ENCODE measurements at places on chromosomes 16 and 17.
A peak's percentile ranks its signal among the peaks of the same experiment; 100 is the strongest.

DNA sequence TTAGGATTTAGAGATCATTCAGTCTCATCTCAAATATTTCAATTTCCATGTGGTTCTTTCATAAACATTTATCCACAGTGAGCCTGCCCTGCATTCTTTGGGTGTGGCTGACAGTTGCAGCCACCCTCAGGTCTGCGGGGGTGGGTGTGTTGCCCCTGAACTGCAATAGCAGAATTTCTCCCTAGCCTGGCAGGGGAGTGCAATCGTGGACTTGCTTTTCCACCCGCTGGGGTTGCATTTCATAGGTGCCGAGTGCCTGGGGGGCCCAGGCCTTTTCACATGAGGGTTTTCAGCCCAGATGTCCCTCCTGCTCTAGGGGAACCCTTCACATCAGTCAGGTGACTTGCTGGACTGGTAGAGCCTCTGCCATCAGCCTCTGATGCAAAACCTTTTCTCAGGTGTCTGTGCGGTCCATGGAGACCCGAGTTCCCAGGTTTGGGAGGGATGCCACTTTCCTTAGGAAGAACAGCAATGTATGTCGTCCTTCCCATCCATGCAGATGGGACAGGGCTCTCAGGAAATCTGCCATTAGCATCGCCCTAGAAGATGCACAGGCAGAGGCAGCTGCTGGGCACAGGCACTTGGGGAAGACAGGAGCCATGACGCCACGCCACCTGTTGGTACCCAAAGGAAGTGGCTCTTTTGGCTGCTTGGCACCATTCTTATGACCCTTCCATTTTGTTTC, 2.4 kb upstream of the USP36 start:
- no peak for DNase-seq

GRCh38 chr17:50045154-50045553, 10.8 kb upstream of the ITGA3 start:
- no peak for DNase-seq

DNA sequence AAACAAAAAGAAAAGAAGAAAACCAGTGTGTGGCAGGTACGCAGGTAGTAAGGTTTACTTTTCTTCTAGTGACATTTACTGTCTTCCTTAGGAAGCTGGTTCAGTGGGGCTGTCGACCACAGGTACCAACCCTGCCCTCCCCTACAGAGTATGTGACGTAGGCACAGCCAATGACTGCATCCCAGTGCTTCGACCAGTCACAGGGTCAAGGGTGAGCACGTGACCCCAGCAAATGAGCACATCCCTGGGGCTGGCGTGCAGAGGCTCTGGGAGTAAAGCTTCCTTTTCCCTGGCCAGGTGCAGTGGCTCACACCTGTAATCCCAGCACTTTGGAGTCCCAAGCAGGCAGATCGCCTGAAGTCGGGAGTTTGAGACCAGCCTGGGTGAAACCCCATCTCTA, 38.9 kb upstream of the PLCG2 start:
- no peak for DNase-seq

DNA sequence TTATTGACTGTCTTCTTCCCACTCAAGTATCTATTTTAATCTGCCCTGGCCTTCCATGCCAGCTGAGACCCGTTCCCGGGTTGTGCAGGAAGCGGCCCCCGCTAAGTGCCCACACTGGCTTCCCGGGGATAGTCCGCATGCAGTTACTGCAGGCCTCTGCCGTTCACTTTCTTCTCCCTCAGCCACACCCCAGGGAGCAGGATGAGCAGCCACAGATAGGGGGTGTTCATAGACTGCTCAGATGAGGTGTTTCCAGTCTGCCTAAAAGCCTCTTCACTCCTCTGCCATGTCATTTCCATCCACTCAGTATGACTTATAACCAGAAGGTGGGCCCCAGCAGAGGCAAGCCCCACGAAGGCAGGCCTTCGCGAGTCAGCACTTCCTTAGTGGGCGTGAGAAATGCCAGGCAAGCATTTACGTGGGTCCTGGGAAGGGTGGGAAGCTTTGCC, 7.7 kb downstream of the MED9 start:
- DNase-seq, result no peak

DNA sequence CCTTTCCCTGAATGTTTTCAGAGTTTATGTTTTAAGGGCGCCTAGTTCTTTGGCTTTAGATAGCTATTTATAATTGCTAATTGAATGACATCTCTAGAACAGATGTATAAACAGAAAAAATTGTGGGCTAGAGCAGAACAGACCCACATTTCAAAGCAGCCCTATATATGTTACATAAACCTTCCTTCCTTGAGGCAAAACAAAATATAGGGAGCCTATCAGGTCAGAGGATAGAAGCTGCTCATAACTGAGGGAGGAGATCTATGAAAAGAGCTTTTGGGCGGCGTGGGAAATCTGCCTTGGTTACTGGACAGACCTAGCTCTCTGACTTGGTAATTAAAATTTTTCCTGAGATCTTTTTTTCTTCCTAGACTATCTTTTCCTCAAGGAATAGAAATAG, 68.4 kb downstream of the SPAG9 start:
- no peak for DNase-seq

- DNase-seq, result peak; percentile 72
Measured at GRCh38 chr17:1714427-1714979, 4.3 kb upstream of the TLCD2 start.

- no peak for DNase-seq
Measured at GRCh38 chr17:45265821-45266220, 3.9 kb upstream of the SPATA32 start.

GRCh38 chr16:46568472-46569230, 52.5 kb downstream of the SHCBP1 start:
- DNase-seq, result no peak

DNA sequence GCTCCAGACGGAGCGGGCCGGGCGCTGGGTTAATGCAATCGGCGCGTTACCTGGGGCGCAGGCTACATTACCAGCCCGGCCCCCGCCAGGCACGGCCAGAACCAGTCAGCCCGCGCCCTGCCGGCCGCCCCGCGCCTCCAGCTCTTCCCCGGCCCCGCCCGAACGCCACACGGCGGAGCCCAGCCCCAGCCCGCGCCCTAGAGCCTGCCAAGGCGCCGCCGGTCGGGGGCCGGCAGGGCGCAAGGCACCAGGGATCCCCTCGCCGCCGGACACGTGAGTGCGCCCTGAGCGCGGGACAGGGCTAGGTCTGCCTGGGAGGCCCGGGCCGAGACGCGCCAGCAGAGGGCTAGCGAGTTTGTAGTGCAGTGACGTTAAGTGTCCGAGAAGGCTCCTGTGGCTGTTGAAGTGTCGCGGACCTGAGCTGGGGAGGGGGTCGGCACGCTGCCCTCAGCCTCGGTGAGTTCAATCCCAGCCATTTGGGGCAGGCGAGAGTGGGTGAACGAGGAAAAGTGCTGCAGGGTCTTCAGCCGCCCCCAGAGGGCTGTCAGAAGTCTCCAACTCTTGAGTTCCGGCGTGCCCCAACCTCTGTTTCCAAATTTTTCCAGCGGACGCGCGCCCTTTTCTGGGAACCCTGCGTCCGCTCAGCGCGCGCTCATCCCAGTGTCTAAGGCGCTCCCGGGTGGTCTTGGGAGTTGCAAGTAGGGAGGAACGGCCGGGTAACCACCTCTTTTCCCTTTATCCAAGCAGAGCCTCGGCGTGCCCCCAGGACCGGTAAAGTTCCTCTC, at the start of gene SLC6A2:
TSS of gene SLC6A2 (plus strand) at position 92 of the 785 bp plus-strand sequence. CDS start 707 bp downstream, outside the sequence.
- DNase-seq, result peak; percentile 30

DNA sequence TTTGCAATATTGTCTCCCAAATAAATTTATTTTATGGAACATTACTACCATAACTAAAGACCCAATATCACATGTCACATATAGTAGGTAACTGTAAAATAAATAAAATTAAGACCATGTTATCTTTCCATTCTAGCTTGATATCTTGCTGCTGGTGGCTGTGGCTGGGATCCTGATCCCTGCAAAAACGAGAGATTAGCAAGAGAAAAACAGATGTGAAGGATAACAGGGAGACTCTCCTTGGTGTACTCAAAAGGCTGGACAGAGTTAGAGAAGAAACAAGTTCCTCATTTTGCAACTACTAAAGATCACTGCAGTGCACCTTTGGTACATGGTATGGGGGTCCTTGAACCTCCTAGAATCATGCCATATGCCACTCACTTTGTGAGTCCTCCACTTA, 49.7 kb downstream of the ARHGAP27 start:
- no peak for DNase-seq

GRCh38 chr17:4176808-4177472, 33.9 kb downstream of the CYB5D2 start:
- no peak for DNase-seq

DNA sequence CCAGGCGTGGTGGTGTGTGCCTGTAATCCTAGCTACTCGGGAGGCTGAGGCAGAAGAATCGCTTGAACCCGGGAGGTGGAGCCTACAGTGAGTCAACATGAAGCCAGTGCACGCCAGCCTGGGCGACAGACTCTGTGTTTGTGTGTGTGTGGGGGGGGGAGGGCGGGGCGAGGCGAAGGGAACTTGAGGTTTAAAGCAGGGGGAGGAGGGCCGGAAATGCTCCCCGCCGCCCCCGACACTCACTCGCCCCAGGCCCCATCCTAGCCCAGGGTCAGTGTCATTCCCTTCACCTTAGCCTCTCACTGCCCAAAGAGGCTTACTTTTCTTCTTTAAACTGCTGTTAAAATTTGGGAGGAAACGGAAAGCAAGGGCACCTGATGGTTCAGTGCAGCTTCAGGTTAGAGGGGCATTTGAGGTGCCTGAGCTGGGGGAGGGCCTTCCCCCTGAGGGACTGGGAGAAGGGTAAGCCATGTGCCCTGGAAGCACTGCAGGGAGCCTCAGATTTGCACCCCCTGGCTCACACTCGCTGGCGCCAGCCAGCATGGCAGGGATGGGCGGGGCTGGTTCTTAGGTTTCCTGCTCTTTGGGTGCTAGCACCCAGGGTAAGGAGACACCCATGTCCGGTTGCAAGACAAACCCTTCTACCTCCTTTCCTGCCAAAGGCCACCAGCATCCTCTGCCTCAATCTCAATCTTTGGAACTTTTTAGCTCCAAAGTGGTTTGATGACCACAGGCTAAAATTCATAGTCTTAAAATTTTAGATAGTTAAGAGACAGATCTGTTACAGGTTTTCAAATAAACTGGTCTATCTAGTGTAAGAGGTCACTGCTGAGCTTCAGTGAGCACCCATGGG, 2.2 kb upstream of the LIMD2 start:
- no peak for DNase-seq

GRCh38 chr16:29844575-29845331, 18.3 kb downstream of the CDIPT start:
- DNase-seq, result no peak

- DNase-seq, result no peak
Measured at GRCh38 chr16:26382586-26382985, 684.1 kb upstream of the C16orf82 start.

DNA sequence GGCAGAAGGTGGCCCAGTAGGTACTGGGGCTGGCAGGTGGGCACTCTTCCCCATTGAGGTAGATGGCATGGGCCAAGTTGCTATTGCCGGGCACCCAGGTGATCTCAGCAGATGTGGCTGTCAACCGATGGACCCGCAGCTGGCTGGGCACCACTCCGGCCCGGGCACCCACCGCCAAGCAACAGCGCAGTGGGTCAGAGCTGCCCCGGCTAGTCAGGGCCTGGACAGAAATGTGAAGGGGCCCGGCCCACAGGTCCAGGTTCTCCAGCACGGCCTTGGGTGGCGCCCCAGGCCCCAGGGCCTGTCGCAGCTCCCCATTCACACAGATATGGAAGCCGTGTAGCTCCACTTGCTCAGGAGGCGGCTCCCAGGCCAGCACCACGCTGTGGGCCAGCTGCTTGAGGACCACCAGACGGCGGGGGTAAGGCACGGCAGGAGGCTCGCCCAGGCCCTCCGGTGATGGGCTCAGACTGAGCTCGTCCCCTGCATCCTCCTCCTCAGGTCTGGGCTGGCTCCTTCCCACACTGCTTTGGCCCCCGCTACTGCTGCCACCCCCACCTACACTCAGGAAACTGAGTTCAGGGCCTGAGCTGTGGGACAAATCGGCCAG, 16.5 kb downstream of the TSPOAP1 start:
- DNase-seq, result no peak

DNA sequence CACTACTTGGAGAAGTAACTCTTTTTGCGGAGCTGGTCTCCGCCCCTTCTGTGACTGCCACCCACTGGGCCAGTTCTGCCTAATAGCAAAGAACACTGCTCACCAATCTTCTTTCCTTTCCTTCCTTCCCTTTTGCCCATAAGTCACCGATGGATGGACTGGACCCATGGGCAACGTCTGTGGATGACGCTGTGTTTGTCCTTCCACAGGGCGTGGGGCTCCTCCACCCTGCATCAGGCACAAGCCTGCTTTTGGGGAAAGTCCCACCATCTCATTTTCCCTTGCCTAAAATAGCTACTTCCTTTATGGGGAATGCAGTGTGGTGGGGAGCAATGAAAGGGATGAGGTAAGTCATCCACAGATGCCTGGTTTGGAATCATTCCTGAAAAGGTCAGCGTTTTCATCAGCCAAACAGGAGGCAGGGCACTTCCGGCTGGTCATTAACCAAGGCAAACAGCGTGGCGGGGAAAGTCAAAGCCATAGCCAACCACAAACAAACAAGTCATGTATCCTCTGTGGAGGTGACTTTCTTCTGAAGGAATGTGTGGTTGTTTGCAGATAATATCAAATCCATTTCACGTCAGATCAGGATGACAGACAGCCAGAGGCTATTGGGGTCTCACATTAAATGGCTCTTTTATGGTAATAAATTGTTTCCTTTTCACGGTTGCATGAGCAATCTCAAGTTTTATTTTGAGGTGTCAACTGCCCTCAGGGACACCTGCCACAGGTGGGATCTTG, 30.7 kb upstream of the MED9 start:
- DNase-seq, result no peak

- DNase-seq, result no peak
Measured at GRCh38 chr16:58699151-58699550, 14.6 kb upstream of the SLC38A7 start.

DNA sequence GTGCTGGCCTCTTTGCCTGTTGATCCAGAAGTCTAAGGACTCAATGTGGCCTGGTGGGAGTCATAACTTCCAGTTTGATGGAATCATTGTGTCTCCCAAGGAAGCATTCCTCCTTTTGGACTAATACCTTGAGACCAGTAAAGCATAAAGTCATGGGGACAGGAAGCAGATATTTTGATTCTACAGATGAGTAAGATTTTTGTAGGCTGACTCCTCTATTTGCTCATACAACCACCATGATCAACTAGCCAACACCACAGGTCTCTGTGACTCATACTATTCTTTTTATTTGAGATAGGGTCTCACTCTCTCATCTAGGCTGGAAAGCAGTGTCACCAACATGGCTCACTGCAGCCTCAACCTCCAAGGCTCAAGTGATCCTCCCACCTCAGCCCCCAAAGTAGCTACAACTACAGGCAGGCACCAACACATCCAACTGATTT, 6.2 kb downstream of the MT2A start:
- no peak for DNase-seq

GRCh38 chr16:22161999-22162655, at the start of gene SDR42E2:
Gene SDR42E2 (plus strand): TSS chr16:22162506. CDS start chr16:22165583, 3,077 bp downstream.
- DNase-seq, result no peak

- DNase-seq, result no peak
Measured at GRCh38 chr16:72923757-72924156, 124.2 kb downstream of the ZFHX3 start.

- DNase-seq, result peak; percentile 35
Measured at GRCh38 chr16:74999609-75000480, 1.0 kb downstream of the ZNRF1 start.

DNA sequence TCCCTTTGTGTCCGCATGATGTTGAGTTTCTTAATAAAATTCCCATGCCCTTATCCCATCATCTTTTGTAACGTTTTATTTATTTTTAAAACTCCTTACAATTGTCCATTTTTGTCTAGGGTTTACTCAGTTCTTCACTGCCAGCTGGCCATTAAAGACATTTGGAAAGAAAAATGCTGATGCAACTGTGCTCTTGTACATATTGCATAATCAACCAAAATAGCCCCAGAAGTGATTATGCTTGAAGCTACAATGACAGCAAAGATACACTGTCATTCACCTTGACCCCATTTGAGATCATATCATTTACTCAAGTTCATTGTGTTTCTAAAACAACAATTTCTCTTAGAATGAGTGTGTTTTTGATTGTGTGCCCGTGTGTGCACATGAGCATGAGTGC, 1074.6 kb upstream of the RBFOX1 start:
- DNase-seq, result no peak
